ENCODE measurements at places on chromosomes 13 and 19. TPM values are rescaled to one million over a fixed set of nuclear protein-coding genes. Genes with fewer than 3 reads are reported as not detected.

The KLK1 gene
- 1.3 TPM for polyA plus RNA-seq

The KLF2 gene
- 21.7 TPM for polyA plus RNA-seq

The OR7C1 gene
- 0.06 TPM for polyA plus RNA-seq

The TRPC4 gene
- polyA plus RNA-seq = 6.4 TPM

The TNFAIP8L1 gene
- polyA plus RNA-seq = 13.5 TPM

The ZNF418 gene
- polyA plus RNA-seq = 21.9 TPM

The CGB8 gene
- polyA plus RNA-seq = not detected

The LILRB5 gene
- polyA plus RNA-seq = 2.3 TPM

The GNG8 gene
- polyA plus RNA-seq = 3.2 TPM

The ZNF235 gene
- polyA plus RNA-seq = 12.9 TPM

The SLC44A2 gene
- polyA plus RNA-seq = 191 TPM

The CEACAM1 gene
- polyA plus RNA-seq = 13.4 TPM

DNA sequence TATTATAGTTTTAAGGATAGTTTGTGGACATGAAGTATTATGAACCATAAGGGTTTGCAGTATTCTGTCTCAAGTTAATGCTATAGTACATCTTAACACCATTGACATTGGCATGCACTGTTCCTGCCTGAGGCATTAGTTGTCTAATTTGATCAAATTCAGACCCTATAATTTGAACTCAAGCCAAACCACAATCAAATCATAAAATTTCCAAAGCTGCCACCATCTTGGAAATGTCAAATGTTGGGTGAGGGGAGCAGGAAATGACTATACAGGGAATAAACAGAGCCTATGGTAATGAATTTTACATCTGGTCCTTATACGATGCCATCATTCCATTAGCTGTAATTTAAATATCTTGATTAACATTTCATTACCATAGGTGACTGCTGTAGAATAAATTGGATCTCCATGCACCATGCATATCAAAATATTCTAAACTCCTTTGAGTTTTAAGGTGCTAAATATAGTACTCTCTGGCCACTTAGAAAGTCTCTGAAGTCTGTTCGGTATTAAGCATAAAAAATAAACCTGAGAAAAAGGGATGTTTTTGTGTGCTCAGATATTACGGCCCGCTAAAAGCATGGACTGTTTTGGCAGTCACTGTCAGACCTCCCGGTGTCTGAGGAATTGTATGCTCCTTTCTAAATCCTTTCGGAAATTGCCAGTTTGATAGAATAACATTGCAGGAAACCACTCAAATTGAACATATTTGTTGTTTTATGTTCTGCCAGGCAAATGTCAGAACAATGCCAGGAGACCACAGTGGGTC is 257.7 kb downstream of the SPRY2 start:
- DNase-seq = no peak

- DNase-seq = no peak
Measured at GRCh38 chr19:34499155-34499834, 17.7 kb downstream of the WTIP start.

DNA sequence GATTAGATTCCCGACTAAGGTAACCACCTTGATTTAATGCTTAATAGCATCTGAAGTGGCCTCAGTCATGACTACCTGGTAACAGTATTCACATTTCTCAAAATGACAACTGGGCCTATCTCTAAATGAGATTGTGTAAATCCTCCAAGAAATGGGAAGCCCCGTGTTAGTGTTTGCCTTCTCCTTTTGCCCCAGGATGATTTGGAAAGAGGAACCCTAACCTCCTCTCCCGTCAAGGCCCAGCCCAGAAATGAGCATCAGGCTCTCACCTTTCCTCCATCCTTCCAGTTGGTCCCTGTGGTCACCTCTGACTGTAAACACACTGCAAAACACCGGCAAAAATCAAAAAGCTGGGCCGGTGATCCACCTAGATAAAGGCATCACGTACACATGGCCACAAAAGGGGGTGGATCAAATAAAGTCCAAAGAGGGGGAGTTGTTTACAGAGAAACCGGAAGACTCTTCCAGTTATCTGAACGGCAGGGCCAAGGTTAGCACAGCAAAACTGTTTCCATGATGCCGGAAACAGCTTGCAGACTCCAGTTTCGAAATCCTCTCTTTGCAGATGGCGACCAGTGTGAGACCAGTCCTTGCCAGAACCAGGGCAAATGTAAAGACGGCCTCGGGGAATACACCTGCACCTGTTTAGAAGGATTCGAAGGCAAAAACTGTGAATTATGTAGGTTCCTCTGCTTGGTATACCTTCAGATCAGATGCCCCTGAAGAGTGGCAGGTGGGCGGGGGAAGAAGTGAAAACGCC is 16.4 kb downstream of the F10 start:
- DNase-seq = no peak

DNA sequence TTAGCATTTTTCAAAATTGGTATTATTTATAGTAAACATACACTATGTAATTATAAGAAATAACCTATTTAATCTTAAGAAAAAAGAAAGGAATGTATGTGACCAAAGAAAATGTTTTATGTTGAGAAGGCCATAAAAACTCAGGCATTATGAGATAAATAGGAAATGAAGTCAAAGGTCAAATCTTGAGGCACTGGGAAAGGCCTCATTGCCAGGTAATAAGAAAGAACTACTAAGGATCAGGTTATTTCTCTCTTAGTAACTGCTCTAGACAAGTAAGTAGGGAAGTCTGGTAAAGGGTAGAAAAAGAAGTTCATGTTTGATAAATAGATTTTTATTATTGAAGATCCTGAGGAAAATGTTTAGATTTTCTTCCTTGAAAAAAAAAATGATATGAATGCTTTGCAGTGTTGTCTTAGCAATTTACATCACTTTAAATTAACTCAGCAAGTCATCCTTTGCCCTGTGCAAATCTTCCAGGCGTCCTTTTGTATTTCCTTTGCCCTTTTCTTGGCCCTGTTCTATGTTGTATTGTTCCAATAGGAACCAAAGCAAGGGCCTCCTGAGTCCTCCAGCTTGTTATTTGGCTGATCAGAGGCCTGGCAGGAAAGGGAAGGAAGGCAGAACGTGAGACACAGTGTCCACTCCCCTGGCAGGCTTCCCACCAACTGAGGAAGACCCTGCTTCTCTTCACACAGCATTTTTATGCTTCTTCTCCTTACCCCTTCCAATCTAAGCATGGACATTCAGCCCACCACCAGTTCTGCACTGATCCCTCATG is 260.4 kb upstream of the MIR17HG start:
- DNase-seq = no peak

GRCh38 chr19:35973487-35973886 is 21.5 kb upstream of the SDHAF1 start:
- no peak for DNase-seq

DNA sequence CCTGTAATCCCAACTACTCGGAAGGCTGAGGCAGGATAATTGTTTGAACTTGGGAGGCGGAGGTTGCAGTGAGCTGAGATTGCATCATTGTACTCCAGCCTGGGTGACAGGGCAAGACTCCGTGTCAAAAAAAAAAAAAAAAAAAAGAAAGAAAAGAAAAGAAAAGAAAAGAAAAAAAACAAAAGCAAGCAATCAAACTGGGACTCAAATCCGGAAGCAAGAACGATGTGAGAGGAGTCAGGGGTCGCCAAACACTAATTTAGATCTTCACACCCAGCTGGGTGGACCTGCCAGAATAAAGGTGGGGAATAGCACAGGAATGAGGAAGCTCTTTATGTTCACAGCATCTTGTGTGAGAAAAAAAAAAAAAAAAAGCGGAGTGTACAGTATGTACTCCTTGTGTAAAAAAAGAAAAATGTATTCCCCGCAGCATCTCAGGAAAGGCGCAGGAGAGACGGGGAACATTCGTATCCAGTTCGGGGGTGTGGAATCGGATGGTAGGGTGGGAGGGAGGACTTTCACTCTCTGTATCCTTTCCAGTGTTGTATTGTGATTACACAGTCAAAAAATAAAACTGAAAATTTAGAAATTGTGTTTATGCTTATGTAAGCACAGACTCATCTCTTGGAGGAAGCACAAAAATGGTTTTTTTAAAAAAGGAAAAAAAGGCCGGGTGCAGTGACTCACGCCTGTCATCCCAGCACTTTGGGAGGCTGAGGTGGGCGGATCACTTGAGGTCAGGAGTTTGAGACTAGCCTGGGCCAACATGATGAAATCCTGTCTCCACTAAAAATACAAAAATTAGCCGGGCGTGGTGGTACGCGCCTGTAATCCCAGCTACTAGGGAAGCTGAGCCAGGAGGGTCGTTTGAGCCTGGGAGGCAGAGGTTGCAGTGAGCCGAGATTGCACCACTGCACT is 7.6 kb downstream of the DNAJB1 start:
- no peak for DNase-seq

DNA sequence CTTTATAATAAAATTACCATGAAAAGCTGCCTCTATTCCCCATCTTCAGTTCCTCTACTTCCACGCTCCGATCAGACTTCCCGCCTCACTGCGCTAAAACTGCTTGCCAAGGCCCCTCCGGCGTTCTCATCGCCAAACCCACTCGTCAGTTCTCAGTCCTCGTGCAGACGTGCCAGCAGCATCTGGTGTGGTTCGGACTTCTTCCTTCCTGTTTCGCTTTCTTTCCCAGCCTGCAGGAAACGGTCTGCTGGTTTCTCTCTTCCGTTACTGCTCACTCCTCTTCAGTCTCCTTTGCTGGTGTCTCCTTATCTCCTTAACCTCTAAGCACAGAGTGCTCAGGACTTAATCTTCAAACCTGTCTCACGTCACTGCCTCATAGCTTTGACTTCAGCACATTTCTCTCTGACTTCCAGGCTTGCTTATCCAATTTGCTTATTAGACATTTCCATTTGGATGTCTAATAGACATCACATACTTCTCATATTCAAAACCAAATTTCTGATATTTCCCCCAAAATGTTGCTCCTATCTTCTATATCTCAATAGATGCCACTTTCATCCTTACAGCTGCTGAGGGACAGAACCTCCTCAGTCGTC is 40.3 kb downstream of the RCBTB2 start:
- DNase-seq = no peak

- DNase-seq = no peak
Measured at GRCh38 chr13:51327961-51328360, 11.5 kb upstream of the SERPINE3 start.

DNA sequence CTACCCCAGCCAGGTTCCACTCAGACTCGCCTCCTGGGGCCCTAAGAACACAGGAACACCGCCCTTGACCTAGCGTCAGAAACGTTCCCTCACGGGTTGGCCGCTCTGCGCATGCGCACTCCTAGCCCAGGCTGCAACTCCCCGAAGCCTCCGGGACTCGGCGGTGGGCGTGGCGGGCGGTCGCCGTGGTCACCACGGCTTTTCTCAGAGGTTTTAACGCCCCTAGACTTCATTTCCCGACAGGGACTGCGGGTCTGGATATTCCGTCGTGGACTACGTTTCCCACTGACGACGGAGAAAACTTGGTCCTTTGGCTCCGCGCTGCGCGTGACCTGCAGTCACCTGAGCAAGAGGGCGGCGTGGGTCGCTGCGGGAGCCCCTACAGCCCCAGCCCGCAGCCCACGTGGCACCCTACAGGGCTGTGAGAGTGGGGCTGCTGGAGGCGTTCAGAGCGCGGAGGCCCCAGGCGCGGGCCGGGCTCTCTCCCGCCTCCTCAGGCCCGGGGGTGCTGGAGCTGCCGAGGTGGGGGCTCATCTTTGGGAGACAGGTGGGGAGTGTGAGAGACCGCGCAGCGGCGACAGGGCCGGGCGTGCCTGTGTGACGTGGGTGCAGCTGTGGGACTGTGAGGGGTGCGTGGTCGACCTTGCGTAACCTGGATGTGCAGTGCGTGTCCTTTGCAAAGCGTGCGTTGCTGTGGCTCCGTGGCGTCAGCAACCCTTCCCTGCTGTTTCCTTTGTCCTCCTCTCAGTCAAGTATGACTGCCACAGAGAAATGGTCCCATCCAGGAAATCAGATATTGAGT is 38.0 kb upstream of the ZNF573 start:
- peak; percentile 80 for DNase-seq

- no peak for DNase-seq
Measured at GRCh38 chr19:39386557-39386956, 4.3 kb downstream of the PAF1 start.

DNA sequence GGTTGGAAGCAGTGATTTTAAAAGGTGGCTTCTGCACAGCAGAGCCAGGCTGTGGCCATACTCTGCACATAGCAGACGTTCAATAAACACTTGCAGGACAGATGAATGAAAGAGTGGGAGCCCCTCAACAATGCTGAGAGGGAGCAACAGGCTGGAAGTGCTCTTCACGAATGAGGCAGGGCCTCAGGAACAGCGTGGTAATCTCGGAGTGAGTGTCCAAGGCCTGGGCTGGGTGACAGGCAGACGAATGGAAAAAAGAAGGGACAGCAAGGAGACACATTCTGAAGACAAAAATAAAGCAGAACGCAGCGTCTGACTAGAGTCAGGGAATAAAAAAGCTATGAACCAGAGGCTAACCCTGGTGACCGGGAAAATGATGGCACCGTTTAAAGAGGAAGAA is 11.1 kb downstream of the GJA3 start:
- DNase-seq = no peak

DNA sequence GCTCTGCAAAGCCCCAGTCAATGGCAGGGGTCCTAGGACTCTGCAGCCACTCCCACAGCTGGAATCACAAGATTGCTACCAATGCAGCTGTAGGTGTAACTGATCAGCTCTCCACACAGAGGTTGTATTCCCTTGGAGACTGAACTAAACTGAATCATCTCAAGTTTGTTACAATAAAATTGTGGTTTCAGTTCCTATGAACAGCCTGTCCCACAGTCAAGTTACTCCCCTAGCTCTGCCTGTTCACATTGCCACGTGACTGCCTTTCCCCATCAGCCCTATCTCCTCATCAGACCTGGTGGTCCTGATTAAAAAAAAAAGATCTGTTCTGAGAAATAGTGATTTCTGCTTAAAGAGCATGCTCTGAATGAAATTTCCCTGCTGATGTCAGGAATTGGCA is 287.9 kb upstream of the NBEA start:
- no peak for DNase-seq

GRCh38 chr19:36409841-36410240 is 8.6 kb downstream of the ZFP82 start:
- no peak for DNase-seq
